Stimulated activated CD8-positive, alpha-beta memory T cell treated with anti-CD3 and anti-CD28 coated beads, Interleukin-4, amount 100 ng/mL, for 4 hours (primary cell): ENCODE measurements at places on chromosomes 5 and 9.

DNA sequence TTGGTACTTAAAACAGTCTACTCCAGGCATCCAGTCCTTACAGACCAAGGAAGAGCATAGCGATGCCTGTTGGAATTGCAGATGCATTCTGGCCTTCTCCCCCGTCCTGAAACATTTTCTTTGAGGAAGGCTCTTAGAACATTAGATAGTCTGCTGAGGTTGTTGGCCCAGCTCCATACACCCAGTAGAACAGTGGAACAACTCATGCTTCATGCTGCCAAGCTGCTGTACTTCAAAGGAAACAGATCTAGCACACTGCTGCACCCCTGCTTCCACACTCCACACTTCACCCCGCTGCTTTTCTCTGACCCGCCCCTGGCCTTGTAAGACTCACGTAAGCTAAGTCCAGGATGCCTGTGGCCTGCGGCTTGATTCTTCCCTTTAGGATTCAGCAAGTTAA is 33.4 kb upstream of the NCS1 start:
- no peak for DNase-seq

DNA sequence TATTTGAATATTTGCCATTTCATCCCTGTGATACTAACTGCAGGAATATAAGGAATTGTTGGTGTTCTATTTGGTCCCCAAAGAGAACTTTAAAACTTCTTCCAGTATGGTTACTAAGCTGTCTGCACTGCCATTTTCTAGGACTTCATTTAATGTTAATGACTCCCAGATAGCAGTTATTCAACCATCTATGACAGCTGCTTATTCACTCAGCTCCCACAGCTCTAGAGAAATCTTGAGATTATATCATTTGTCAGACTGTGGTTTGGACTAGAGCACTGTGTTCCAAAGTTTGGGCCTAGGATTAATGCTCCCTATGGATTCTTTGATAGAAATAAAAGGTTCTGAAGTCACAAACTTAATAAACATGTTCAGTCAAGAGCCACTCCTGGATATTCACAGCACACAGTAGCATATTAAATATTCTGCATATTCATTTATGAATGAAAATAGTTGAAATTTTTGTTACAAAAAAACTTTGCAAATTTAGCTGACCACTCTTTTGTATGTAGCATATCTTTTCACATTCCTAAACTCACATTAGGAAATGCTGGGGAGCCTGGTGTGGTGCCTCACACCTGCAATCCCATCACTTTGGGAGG is 173.7 kb downstream of the NFIB start:
- DNase-seq = no peak

DNA sequence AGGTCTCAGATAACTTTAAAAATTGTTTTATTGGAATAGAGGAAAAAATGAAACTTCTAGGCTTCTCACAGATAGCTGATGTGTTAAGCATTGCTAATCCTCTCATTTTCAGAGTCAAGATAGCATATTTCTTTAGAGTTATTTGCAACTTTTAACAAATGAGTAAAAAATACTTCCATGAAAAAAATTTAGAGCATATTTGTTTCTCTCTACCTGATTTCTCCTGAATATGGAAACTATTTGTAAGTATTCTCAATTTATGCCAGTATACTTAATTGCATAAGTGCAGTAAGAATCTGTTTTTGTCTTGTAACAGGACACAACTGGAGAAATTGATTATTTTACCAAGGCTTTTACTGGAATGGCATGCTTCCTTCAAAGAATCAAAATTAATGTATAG is 3.6 kb upstream of the TRIM32 start:
- DNase-seq = no peak

- DNase-seq = no peak
These were observed 35.2 kb downstream of the MARVELD2 start for GRCh38 chr5:69450116-69450515.

- DNase-seq = no peak
These were observed 122.1 kb downstream of the SAXO1 start for GRCh38 chr9:18910916-18911315.

GRCh38 chr9:130237076-130237475 is 28.5 kb upstream of the HMCN2 start:
- DNase-seq = no peak

GRCh38 chr9:18256568-18256967 is 217.4 kb upstream of the ADAMTSL1 start:
- DNase-seq = no peak

- no peak for DNase-seq
These were observed 30.7 kb downstream of the ACOT12 start for GRCh38 chr5:81363093-81363871.

DNA sequence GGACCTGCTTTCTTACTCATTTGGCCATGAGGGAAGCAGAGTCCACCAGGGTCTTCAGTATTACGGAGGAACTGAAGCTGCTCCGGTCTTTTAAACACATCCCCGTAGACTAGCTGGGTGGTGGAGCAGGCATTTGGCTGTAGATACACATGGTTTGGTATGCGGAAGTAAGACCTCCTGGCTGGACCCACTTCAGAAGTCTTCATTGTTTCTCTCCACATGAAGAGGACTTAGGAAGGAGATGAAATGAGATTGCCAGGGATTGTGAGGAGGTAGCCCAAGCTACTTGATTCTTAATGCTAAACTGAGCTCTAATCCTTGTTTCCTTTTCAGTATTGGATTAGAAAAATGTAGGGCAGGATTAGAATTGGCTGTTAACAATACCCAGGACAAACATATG is 32.9 kb downstream of the STXBP1 start:
- no peak for DNase-seq

- no peak for DNase-seq
These were observed 1084.6 kb upstream of the ARRDC3 start for GRCh38 chr5:92467695-92468094.

- peak; percentile 6 for DNase-seq
These were observed 594 bp downstream of the FAM120A start for GRCh38 chr9:93451849-93452709.

- DNase-seq = no peak
These were observed 758.7 kb downstream of the CDH18 start for GRCh38 chr5:19229179-19229835.

DNA sequence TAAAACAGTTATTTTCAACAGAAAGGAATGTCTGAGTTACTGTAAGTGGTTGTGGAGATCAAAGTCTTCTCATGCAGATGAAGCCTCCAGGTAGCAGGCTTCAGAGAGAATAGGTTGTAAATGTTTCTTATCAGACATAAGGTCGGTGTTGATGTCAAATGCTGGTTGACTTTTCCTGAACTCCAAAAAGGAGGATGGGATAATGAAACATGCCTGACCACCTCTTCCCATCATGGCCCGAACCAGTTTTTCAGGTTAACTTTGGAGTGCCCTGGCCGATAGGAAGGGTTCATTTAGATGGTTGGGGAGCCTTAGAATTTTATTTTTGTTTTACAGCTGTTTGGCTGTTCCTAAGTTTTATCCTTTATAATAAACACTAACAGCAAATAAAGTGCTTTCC is 478.4 kb downstream of the ACTL7B start:
- DNase-seq = no peak

DNA sequence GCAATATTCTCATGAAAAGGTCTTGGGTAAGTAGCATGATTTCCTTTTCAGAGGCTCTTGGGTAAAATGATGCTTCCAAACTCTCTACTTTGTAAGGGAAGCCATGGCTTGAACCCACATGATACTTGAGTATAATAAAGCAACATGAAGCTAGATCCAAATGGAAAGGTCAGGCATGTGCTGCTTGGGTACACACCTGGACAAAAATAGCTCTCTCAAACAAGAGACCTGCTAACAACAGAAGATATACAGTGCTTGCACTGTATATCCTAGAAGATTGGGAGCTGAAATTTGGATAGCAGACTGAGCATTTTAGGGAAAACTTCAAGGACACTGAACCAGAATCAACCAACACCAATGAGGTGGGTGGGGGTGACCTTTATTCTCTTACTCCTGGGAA is 40.2 kb downstream of the NMUR2 start:
- no peak for DNase-seq
